ENCODE measurements at places on chromosomes 11 and 22.

DNA sequence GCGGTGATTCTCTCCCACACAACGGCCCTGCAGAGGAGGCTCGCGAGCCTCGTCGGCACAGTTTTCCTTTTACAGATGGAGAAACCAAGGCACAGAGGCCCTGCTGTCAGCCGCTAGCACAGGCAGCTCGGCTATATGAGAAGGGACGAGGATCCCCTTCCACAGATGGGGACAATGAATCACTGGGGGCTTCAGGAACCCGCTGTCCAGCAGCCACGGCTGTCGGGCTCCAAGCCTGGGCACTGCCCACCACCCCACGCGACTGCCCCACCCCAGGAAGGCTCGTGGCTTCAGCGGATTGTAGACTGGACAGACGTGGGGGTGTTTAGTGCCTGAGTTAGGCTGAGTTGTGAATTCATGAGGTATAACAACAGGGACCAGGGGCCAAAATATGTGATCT, 17.2 kb upstream of the FGF3 start:
- DNase-seq, result no peak

DNA sequence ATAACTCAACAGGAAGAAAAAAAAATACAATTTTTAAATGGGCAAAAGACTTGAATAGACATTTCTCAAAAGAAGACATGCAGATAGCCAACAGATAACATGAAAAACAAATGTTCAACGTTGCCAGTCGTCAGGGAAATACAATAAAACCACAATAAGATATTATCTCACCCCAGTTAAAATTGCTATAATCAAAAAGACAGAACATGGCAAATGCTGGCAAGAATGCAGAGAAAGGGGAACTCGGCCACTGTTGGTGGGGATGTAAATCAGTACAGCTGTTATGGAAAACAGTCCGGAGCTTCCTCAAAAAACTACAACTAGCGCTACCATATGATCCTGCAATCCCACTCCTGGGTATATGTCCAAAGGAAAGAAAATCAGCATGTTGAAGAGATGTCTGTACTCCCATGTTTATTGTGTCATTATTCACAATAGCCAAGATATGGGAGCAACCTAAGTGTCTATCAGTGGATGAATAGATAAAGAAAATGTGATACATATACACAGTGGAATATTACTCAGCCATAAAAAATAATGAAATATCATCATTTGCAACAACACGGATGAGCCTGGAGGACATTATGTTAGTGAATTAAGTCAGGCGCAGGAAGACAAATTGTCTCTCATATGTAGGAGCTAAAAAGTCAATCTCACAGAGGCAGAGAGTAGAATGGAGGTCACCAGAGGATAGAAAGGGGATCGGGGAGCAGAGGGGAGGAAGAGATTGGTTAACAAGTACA, 12.2 kb upstream of the CYTH4 start:
- DNase-seq, result no peak

DNA sequence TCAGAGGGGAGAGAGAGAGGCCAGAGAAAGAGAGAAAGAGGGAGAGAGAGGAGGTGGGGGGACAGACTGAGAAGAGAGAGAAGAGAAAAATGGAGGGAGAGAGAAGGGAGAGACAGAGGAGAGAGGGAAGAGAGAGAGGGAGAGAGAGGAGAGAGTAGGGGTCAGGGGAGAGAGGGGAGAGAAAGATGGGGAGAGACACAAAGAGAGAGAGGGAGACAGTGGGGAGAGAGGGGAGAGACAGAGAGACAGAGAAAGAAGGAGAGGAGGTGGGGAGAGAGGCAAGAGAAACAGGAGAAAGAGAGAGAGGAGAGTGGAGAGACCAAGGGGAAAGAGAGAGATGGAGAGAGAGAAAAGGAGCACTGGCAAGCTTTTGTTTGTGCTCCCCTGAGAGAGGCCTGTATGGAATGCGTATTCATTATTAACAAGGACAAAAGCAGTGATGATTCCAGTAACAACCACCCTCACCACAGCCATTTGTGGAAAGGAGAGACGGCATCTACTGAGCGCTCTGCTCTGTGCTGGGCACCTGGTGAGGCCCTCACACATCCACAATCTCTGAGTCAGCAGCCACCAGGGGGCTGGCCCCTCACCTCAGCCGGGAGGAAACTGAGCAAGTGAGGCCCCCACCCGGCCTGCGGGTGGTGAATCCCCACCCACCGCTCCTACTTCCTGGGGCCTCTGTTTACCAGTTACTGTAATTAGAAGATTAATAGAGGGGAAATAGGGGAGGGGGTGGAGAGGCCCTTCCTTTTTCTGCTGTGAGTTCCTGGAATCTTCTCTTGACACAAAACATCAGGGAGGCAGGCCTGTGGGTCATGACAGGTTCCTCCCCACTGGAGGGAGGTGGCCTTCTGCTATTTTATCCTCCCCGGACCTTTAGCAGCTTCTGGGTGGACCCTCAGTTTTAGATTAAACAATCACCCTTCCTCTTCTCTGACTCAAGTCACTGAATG, 14.6 kb upstream of the MIAT start:
- no peak for DNase-seq

- no peak for DNase-seq
Measured at GRCh38 chr11:84549217-84549616, 1077.9 kb downstream of the DLG2 start.

DNA sequence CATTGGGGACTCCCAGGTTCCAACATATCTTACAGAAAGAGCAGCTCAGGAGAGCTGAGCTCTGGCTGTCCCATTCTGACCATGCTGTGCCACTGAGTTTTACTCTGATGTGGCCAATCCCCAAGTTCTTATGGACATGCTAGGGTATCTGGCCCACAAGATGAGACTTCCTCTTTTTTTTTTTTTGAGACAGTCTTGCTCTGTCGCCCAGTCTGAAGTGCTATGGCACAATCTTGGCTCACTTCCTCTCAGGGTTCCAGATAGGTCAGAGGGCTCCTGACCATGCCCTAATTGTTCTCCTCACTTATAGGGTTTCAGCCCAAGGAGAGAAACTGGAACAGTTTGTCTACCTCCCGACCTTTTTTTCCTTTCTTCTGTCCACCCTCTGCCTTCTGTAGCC, 152.3 kb upstream of the CCDC90B start:
- no peak for DNase-seq

- no peak for DNase-seq
Measured at GRCh38 chr11:11733246-11733747, 108.5 kb upstream of the USP47 start.

- DNase-seq, result no peak
Measured at GRCh38 chr22:32913557-32913956, 112.1 kb downstream of the TIMP3 start.

GRCh38 chr22:44068422-44069191, 44.5 kb downstream of the PARVB start:
- no peak for DNase-seq

DNA sequence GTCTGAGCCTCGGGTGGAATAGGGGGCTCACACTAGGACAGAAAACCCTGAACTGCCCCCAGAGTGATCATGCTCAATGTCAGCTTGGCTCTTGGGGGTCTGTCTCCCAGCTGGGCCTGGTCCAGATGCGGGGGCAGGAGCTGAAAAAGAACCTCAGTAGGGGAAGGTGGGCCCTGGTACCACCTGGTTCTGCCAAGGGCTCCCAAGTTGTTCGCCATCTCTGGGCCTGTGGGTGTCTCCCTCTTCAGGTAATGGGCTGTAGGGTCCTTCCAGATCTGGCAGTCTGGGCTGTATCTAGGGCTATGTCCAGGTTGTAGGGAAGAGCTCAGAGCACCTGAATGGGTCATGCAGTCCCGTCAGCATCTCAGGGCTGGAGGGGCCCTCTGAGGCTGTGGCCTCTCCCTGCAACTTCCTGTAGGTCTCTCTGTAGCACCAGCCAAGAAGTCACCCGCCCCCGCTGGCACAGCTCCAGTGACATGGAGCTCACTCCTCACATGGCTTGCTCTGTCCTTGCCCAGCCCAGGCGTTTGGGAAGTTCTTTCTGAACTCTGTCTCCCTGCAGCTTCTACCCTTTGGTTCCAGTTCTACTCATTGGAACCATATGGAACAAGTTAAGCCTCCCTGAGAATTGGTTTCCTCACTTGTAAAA, 33.0 kb upstream of the SOX10 start:
- DNase-seq, result peak; percentile 68

DNA sequence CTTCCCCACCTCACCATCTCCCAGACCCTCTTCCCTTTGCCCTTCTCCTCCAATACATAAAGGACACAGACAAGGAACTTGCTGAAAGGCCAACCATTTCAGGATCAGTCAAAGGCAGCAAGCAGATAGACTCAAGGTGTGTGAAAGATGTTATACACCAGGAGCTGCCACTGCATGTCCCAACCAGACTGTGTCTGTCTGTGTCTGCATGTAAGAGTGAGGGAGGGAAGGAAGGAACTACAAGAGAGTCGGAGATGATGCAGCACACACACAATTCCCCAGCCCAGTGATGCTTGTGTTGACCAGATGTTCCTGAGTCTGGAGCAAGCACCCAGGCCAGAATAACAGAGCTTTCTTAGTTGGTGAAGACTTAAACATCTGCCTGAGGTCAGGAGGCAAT, 58.2 kb downstream of the TIMP3 start:
- no peak for DNase-seq
